ENCODE measurements at places on chromosomes 13 and 19.

DNA sequence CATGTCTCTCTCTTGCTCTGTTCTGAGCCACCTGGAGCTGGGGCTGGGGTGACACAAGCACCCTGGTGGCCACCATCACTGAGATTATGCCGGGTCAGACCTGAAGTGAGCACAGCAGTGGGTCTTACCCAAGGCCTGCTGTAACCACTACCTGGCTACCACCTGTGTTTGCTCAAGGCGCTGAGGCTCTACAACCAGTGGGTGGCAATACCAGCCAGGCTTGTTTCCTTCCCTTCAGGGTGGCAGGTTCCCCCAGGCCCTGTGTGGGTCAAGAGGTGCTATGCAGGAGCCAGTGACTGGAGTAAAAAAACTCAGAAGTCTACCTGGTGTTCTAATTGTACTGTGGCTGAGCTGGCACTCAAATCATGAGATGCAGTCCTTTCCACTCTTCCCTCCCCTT lies 8.0 kb upstream of the ZNF443 start:
- DNase-seq = no peak

- DNase-seq = no peak
These were observed 781.3 kb upstream of the MIR17HG start for GRCh38 chr13:90565985-90566713.

DNA sequence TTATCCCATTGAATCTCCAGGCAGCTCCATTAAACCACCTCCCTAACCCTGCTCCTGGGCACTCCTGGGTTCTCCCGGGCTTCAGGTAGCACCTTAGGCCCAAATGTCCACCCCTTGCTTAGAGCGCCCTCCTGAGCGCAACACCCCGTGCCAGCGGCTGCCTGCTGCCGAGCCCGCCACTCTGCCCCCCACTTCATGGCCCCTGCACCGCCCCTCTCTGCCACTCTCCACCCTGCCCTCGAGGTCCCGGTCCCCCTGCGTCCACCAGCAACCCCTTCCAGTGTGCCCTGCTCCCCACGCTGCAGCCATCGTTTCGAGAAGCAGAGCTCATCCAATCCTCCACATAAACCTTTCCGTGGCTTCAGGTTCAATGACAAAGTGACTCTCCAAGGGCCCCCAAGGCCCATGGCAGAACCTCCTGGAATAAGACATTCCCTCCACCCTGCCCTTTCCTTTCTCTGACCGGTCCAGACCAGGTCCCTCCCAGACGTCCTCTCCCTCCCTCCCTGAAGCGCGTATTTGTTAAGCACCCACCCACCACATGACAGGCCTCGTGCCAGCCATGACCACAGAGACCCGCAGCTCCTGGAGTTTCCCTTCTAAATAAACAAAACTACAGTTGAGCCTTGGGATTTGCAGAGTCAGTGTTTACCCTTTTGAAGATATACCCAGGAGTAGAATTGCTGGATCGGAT lies 66.6 kb downstream of the ARHGEF18 start:
- no peak for DNase-seq

DNA sequence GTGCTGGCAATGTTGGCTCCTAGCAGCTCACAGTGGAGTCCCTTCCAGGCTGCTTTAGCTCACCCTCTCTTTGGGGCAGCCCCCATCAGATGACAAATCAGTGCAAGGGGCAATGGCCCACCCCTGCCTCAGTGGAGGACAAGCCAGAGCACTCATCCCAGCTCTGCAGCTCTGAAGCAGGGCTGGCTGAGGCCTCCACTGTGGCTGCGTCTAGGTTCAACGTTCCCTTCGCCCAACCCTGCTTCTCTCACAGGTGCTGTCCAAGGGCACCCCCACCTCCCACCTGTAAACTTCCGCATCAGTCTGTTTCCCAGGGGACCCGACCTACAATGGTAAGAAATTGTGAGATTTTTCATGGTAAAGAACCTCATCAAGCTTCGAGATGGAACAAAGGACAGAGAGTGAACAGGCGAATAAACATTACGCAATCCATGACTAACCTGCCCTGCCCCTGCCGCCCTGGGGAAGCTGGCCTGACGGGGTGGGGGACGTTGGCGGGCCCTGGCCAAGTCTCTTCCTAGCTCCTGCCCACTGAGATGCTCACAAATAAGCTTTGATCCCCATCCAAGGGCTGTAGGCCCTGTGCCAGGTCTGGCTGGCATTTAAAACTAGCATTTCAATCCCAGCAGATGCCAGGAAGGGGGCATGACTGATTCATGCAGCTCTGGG lies 40.5 kb downstream of the DZIP1 start:
- no peak for DNase-seq

- DNase-seq = no peak
These were observed 21.8 kb downstream of the NOSIP start for GRCh38 chr19:49558591-49558990.

GRCh38 chr19:42176990-42177685 lies 40.3 kb downstream of the DEDD2 start:
- DNase-seq = peak; percentile 80

GRCh38 chr19:17431417-17431816 lies 11.6 kb downstream of the MVB12A start:
- no peak for DNase-seq

DNA sequence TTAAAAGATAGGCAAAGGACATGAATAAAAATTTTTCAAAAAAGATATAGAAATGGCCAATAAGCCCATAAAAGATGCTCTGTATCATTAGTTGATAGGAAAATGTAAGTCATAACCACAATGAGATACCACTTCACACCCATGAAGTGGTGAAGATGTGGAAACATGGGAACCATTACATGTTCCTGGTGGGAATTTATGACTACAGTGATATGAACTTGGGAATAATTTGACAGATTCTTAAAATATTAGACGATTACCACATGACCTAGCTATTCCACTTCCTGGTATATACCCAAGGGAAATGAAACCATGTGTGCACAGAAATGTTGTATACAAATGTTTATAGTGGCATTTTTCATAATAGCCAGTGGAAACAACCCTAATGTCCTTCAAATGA lies 232.2 kb downstream of the GGACT start:
- DNase-seq = no peak

- DNase-seq = peak; percentile 93
These were observed at the start of gene TPM4 for GRCh38 chr19:16076154-16076957. TPM4 (plus strand) TSS chr19:16076495; CDS start chr19:16076566, 71 bp downstream.

DNA sequence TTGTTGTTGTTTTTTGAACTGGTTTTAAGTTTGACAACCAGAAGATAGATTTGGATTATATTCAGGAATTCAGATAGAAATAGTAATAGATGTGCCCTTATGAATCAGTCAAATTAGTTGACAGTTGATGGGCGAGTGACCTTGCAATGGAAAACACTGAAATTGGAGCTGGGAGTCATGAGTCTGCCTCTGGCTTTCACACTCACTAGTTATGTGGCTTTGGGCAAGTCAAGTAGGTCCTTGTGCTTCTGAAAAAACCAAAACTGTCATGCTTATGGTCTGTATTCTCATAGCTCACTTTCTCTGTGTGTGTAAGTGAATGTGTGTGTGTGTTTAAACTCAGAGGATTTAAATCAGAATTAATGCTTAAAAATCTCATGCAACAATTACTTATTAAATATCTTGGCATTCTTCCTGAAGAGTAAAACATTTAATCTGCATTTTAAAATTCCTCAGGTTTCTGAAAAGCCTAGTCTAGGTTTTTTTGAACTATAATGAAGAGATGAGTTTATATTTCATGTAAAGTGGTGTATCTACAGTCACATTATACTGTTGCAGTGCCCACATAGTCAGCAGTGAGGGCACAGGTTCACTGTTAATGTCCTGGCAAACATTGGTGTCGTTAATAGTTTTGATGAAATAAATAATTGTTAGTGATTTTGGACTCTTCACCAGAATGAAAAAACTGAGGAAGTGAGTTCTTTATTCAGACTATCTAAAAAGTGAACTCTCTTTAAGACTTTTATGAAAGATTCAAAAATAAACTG lies 32.5 kb downstream of the UCHL3 start:
- DNase-seq = no peak

- no peak for DNase-seq
These were observed 14.6 kb downstream of the CBARP start for GRCh38 chr19:1223018-1223855.

GRCh38 chr13:33050161-33050560 lies 33.9 kb downstream of the KL start:
- no peak for DNase-seq

DNA sequence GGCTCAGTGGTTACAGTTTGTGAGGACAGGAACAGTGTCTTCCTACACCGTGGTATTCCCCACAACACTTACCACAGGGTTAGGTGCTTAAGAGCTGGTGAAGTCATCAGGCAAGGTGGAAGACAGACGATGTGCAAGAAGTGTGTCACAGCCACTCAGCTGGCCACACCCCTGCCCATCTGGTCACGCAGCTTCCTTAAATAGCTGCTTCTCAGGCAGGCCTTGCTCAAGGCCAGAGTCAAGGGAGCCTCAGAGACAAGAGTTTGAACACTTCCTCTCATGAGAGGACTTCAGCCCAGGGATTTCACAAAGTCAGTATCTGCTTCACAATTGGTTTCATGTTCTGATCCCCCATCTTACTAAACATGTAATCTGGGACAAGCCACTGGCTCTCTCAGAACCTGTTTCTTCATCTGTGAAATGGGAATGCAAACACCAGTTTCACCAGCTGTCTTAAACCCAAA lies 80.3 kb upstream of the FRY start:
- peak; percentile 16 for DNase-seq

DNA sequence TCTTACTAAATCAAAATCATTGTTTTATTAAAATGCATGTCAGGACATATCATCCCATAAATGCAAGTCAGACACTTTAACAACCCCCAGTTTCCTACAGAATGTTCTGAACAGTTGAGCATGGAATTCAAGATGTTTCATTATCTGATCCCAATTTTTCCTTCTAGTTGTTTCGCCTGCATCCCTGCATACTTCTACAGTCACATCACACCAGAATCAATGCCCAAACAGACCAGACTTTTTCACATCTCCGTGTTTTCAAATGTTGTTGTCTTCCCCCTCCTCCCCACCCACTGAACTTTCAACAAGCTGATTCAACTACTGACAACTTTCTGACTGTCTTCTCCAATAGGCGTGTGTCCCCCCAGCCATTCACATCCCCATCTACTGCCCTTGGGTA lies 48.6 kb downstream of the LHFPL6 start:
- DNase-seq = no peak

DNA sequence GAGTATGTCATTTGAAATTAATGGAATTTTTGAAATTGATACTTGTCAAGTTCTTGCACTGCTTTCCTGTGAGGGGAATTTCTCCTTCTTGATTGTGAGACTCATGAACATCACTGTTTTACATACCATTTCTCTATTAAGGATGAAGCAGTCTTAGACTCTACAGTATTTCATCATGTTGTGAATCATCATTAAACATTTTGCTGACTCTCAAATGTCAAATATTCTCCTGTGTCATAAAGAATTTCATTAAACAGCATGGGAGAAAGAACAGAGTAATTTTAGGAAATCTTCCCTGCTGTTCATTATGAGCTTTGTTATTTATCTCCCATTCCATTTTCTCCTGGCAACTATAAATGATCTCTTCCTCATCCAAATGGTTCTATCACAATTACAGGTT lies 729.0 kb downstream of the PCDH9 start:
- no peak for DNase-seq

DNA sequence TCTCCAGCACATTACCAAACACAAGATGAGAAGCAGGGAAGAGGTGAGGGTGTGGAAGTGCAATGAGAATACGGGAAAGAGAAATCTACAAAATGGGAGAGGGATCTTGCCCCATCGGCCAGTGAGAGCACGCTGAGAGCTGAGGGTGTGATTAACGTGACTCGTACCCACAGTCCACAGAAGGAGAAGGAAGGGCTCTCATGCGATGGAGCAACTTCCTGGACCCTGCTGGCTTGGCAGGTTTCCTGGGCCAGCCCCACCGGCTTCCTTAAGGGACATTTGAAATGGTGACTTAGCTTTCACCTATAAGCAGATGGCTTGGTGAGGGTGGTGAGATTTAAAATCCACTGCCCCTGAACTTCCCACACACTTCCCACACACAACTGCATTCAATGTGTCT lies 740.1 kb downstream of the UQCRFS1 start:
- DNase-seq = no peak

GRCh38 chr13:89150362-89150761 lies 1479.2 kb downstream of the SLITRK5 start:
- DNase-seq = no peak

DNA sequence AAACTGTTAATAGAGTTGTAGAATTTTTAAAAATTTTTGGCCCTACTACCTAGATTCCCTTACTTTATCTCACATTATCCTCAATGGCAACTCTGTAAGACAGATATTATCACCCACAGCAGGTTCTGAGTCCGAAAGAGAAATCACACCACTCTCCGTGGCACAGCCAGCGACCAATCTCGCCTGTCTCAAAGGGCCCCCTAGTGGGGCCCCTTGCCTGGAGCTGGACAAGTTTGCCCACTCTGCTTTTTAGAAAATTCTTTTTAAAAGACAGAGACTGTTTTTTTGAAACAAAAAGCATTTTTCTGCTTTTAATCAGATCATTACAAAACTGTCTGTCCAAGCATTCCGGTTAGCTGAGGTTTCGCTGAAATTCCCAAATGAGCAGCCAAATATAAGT lies 21.7 kb downstream of the PHF11 start:
- no peak for DNase-seq

- DNase-seq = no peak
These were observed 279.9 kb downstream of the FOXO1 start for GRCh38 chr13:40386586-40386985.

DNA sequence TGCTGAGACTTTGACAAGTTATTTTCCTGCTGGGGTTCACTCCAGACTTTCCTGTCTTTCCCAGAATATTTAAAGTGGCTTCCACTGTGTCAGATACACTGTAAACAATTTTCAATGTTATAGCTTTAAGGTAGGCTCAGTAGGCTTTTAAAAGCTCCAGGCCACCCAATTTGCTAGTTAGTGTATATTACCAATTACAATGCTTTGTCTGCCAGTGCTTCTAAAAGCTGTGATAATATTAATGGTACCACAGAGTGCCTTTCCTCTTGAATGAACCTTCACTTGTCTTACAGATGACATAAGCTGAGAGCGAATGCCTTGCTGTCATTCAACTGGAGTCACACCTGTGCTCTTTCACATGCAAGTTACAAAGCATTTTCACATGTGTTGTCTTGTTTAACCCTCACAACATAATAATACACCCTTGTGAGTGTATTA lies 239.7 kb upstream of the HTR2A start:
- no peak for DNase-seq

- no peak for DNase-seq
These were observed 70.7 kb upstream of the ANKRD10 start for GRCh38 chr13:110985541-110985940.

GRCh38 chr13:107441279-107441678 lies 774.1 kb downstream of the LIG4 start:
- no peak for DNase-seq

- DNase-seq = no peak
These were observed 62.4 kb downstream of the GPC6 start for GRCh38 chr13:93289053-93289452.

- DNase-seq = no peak
These were observed 5.0 kb upstream of the TINCR start for GRCh38 chr19:5572556-5573286.

- DNase-seq = no peak
These were observed 528.2 kb downstream of the LMO7 start for GRCh38 chr13:76164290-76164689.
